ENCODE measurements at places on chromosomes 3 and 15. TPM values are rescaled to one million over a fixed set of nuclear protein-coding genes. Genes with fewer than 3 reads are reported as not detected.

- H3K27me3 ChIP-seq, result peaks cover 62% of the 10 kb centered on the region
Observed at GRCh38 chr3:71784914-71785531, at the start of gene PROK2. PROK2 (minus strand) TSS chr3:71785148; CDS start chr3:71785052, 96 bp downstream.

DNA sequence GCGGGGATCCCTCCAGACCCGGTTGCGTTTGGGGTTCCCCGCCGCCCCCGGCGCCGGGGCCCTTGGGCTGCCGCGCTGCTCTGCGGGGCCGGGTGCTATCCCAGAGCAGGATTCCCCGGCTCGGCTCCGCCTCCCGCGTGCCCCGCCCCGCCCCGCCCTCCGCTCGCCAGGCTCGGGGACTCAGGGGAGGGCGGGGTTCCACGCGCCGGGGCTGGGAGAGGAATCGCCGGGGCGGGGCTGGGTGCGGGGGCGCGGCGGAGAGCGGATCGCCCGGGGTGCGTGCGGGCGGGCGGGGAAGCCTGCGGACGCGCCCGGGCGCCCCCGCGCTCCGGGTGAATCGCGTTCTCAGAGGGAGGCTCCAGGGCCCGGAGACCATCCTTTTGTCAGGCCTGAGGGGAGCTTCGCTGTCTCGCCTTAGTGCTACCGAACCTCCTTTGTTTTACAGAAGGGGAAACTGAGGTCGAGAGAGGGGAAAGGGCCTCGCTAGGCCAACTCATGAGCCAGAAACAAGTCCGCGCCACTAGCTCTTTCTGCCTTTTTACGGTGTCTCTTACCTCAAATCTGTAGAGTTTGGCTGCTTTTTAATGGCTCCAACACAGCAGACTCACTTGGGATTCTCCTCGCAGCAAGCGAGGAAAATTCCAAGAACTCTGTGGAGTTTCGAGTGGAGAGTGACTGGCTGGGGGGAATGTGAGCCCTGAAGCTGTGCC, at the start of gene TMEM158:
Gene TMEM158, minus strand, starts transcription at position 82 of the 710 bp plus-strand sequence. CDS start 260 bp downstream, outside the sequence.
- peak within 1 kb of the TSS; percentile 55 for H3K4me3 ChIP-seq
- DNase-seq, result peak; percentile 72
- H3K27ac ChIP-seq, result no peak within 1 kb of the TSS

- no peak overlapping the region for H3K4me3 ChIP-seq
- DNase-seq, result no peak
- H3K27ac ChIP-seq, result no peak overlapping the region
- H3K27me3 ChIP-seq, result no peaks in the 10 kb centered on the region
- no peaks in the 10 kb centered on the region for H3K36me3 ChIP-seq
Observed at GRCh38 chr15:45097466-45097865, 16.5 kb downstream of the DUOX2 start.

DNA sequence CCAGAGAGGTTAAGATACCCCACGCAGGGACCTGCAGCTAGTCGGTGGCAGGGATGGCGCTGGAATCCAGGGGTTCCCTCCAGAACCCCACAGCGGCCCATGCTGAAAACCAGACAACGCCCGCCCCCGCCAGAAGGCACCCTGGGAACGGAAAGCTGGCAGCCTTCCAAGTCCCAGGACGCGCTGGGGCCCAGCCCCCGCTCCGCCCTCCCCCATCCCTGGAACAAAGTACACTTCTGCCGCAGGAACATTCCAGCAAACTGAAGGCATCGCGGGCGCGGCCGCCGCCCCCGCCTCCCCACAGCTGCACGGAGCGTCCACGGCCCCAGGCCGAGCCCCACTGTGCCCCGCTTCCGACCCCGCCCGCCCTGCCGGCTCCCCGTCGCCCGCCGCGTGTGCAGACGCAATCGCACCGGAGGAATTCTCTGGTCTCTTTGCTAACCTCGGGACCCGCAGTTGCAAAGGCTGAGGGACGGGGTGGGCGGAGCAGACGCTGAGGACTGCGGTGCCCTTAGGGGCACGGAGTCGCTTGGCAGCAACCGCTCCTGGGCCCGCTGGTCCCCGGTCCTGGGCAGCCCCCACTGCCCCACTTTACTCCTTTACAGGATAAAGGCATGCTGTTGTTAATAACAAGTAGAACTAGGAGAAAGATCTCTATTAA, 44.8 kb upstream of the RNU6-1 start:
- H3K27ac ChIP-seq, result peak overlapping the region; percentile 4
- peak; percentile 42 for DNase-seq
- peaks cover 19% of the 10 kb centered on the region for H3K4me1 ChIP-seq
- peaks cover 13% of the 10 kb centered on the region for H3K27me3 ChIP-seq
- H3K4me3 ChIP-seq, result peak overlapping the region; percentile 64

- H3K27ac ChIP-seq, result no peak overlapping the region
- no peak for DNase-seq
- H3K4me3 ChIP-seq, result no peak overlapping the region
- H3K27me3 ChIP-seq, result peaks cover 19% of the 10 kb centered on the region
- H3K4me1 ChIP-seq, result peaks cover 26% of the 10 kb centered on the region
- peaks cover 2% of the 10 kb centered on the region for H3K36me3 ChIP-seq
Observed at GRCh38 chr15:82970078-82970686, 15.8 kb upstream of the RAMAC start.

- no peak overlapping the region for H3K4me3 ChIP-seq
- H3K27me3 ChIP-seq, result no peaks in the 10 kb centered on the region
- no peaks in the 10 kb centered on the region for H3K4me1 ChIP-seq
- H3K27ac ChIP-seq, result no peak overlapping the region
- no peak for DNase-seq
Observed at GRCh38 chr3:174397848-174398247, 461.3 kb upstream of the NAALADL2 start.

GRCh38 chr15:33907326-33907725, 61.0 kb upstream of the CHRM5 start:
- no peaks in the 10 kb centered on the region for H3K36me3 ChIP-seq
- DNase-seq, result no peak
- H3K4me1 ChIP-seq, result no peaks in the 10 kb centered on the region
- no peak overlapping the region for H3K4me3 ChIP-seq

GRCh38 chr15:74375303-74375693, 7.9 kb upstream of the CYP11A1 start:
- peaks cover 15% of the 10 kb centered on the region for H3K27me3 ChIP-seq
- no peaks in the 10 kb centered on the region for H3K36me3 ChIP-seq
- H3K27ac ChIP-seq, result no peak overlapping the region
- DNase-seq, result peak; percentile 91

- H3K36me3 ChIP-seq, result no peaks in the 10 kb centered on the region
- H3K27me3 ChIP-seq, result no peaks in the 10 kb centered on the region
- peaks cover 12% of the 10 kb centered on the region for H3K4me1 ChIP-seq
- H3K4me3 ChIP-seq, result no peak overlapping the region
- no peak overlapping the region for H3K27ac ChIP-seq
- no peak for DNase-seq
Observed at GRCh38 chr3:189167027-189167766, 4.6 kb upstream of the TPRG1 start.

DNA sequence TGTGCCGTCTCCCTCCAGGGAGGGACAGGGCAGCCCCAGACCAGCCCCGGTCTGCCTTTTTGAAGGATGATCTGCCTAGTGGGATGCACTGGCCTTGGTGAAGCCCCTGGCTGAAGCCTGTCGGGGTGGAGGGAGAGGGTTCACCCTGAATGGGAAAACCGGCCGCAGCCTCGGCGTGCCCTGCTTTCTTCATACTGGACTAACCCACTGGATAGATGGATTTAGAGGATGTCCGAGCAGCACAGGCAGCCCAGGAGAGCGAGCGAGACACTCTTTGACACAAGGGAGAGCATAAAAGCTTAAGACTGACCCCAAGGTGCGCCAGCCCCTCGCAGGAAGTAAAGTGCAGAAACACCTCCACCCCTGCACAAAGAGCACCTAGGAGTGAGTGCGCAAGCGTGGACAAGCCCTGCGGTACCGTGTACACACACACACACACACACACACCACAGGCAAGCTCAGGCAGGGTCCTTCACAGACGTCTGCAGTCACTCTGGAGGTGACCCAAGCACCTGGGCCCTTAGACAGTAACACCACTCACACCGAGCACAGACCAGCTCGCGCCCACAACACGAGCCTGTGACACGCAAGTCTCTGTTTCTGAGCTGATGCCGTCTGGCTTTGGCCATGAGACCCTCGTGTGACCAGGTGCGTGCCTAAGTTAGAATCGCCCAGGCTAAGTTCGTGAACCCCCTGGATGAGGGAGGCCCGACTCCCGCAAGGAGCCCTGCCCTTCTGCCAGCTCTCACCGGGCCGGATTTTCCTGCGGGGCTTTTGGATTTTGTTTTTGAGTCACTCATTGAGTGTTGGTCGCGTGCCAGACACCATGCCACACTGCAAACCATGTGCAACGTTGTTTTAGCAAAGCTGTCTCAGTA, 11.3 kb downstream of the SEMA4B start:
- peaks cover 34% of the 10 kb centered on the region for H3K4me1 ChIP-seq
- H3K36me3 ChIP-seq, result no peaks in the 10 kb centered on the region
- DNase-seq, result no peak

GRCh38 chr15:42511007-42511391, 15.6 kb downstream of the SNAP23 start:
- no peaks in the 10 kb centered on the region for H3K27me3 ChIP-seq
- H3K36me3 ChIP-seq, result peaks cover 29% of the 10 kb centered on the region
- H3K4me1 ChIP-seq, result no peaks in the 10 kb centered on the region
- no peak overlapping the region for H3K4me3 ChIP-seq
- DNase-seq, result no peak
- no peak overlapping the region for H3K27ac ChIP-seq

DNA sequence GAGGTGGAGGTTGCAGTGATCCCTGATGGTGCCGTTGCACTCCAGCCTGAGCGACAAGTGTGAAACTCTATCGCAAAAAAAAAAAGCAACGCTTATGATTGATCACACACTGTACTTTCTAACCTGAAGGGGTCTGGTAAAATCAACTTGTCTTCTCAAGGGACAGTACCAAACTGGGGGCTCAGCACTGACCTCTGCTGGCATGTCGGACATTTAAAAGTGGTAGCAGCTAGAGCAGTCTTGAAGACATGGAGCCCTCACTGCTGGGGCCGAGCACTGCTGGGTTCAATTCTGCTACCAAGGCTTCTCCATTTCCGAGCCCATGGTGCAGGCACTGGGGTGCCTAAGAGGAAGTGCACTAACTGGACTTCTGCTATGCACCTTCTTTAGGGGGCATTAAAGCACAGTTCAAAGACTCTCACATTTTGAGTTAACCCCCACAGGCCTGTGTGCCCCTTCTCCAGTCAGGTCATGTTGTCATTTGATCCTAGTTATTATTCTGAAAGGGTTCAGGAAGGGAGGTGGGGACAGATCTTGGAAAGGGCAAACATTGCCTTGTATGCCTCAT, 26.4 kb upstream of the LAMP3 start:
- peaks cover 13% of the 10 kb centered on the region for H3K4me1 ChIP-seq
- peak; percentile 30 for DNase-seq
- H3K27ac ChIP-seq, result no peak overlapping the region
- no peaks in the 10 kb centered on the region for H3K27me3 ChIP-seq
- no peak overlapping the region for H3K4me3 ChIP-seq
- no peaks in the 10 kb centered on the region for H3K36me3 ChIP-seq

DNA sequence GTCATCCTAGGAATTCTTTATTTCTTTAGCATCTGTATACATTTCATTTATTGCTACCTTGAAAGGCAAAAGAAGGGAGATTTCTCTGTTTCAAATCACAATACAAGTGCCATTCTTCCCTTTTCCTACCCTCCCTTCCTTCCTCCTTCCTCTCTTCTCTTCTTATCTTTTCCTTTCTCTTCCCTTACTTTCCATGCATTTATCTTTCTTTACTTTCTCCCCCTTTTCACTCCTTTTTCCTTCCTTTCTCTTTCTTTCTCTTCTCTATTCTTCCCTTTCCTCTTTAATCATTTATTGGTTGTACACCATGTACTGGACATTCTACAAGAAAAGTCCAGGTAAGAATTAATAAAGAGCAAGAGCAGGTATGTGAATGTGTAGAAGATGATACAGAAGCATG, 251.0 kb upstream of the PEX5L start:
- DNase-seq, result no peak
- H3K4me3 ChIP-seq, result no peak overlapping the region
- H3K4me1 ChIP-seq, result no peaks in the 10 kb centered on the region
- H3K36me3 ChIP-seq, result no peaks in the 10 kb centered on the region
- no peaks in the 10 kb centered on the region for H3K27me3 ChIP-seq

DNA sequence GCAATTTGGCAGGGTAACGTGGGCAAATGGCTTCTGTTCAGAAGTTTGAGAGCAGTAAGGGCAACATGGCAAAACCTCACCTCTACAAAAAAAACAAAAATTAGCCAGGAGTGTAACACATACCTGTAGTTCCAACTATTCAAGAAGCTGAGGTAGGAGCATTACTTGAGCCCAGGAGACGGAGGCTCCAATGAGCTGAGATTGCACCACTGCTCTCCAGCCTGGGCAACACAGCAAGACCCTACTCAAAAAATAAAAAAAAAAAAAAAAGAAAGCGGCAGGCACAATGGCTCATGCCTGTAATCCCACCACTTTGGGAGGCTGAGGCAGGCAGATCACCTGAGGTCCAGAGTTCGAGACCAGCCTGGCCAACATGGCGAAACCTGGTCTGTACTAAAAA, 5.9 kb upstream of the INO80 start:
- H3K27me3 ChIP-seq, result peaks cover 26% of the 10 kb centered on the region
- H3K27ac ChIP-seq, result peak overlapping the region; percentile 13
- H3K4me1 ChIP-seq, result peaks cover 17% of the 10 kb centered on the region
- DNase-seq, result no peak
- no peaks in the 10 kb centered on the region for H3K36me3 ChIP-seq
- no peak overlapping the region for H3K4me3 ChIP-seq

- no peak overlapping the region for H3K4me3 ChIP-seq
- H3K36me3 ChIP-seq, result no peaks in the 10 kb centered on the region
- H3K27ac ChIP-seq, result no peak overlapping the region
- H3K4me1 ChIP-seq, result no peaks in the 10 kb centered on the region
Observed at GRCh38 chr3:73215281-73215680, 153.8 kb downstream of the EBLN2 start.

DNA sequence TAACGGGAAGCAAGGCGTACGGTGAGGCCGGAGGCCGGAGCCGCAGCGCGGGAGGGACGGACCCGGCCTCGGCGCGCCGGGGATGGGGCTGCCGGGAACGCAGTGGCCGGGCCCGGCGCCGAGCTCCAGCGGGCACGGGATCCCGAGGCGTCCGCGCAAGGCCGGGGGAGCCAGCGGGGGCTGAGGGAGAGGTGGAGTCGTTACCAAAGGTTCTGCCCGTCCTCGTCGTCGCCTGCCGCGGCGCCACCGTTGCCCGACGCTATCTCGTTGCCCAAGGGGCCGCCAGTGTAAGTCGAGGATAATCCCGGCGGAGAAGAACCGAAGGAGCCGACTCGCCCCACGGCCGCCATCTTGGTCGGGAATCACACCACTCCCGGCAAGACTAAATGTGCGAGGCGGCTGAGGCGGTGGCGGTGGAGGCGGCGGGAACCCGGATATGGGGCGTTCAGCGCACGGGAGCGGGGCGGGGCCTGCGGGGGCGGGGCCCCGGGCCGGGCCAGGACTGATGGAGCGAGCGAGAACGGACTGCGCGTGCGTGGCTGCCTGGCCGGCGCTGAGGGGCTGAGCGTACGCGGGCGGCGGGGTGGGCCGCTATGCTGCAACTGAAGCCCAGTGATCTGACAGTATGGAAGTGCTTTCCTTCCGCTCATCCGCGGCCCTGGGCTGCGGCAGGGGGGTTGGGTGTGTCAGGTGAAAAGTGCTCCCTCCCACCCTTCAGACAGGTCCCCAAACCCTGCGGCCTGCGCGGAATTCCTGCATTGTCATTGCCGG, at the start of gene DYNC1LI1:
Gene DYNC1LI1, minus strand, starts transcription at position 438 of the 771 bp plus-strand sequence. Its CDS starts 88 bp downstream, at position 350.
- peaks cover 26% of the 10 kb centered on the region for H3K4me1 ChIP-seq
- H3K27me3 ChIP-seq, result no peaks in the 10 kb centered on the region
- peak; percentile 91 for DNase-seq
- peaks cover 13% of the 10 kb centered on the region for H3K36me3 ChIP-seq
- peak within 1 kb of the TSS; percentile 84 for H3K4me3 ChIP-seq

The EPHB3 gene
- 0.12 TPM for total RNA-seq

The TIGIT gene
- 5.7 TPM for total RNA-seq

The PPP1R14D gene
- not detected for total RNA-seq

The FSTL1 gene
- 0.37 TPM for total RNA-seq

The GOLGA8Q gene
- total RNA-seq, result 1.6 TPM

The NPAP1 gene
- total RNA-seq, result not detected

The CHAC1 gene
- total RNA-seq, result 4.7 TPM

All from activated CD4-positive, alpha-beta T cell treated with anti-CD3 and anti-CD28 coated beads, Interleukin-2, amount 10 ng/mL, durations not matched to agents 7 days and 5 days (primary cell).